DMS79 (cell line): ENCODE measurements at places on chromosomes 4 and X.

GRCh38 chr4:118760493-118760892, 75.3 kb downstream of the METTL14 start:
- no peak for DNase-seq

DNA sequence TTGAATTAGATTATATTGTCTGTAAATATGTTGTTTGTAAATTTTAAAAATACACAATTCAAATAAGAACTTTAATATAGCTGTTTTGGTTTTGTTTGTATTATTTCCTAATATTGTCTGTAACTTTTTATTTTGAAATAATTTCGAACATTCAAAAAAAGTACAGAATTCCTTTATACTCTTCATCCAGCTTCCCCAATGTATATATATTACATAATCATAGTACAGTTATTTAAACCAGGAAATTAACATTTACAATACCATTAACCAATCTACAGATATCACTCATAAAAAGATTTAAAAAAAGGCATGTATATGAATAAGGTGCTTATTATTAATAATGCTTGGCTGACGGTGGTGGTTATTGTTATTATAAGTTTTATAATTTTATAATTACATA, 84.1 kb downstream of the LRBA start:
- DNase-seq, result no peak

- no peak for DNase-seq
Measured at GRCh38 chrX:119684916-119685224, 8.1 kb downstream of the SEPTIN6 start.

- DNase-seq, result no peak
Measured at GRCh38 chrX:115093191-115093590, 75.8 kb upstream of the IL13RA2 start.

DNA sequence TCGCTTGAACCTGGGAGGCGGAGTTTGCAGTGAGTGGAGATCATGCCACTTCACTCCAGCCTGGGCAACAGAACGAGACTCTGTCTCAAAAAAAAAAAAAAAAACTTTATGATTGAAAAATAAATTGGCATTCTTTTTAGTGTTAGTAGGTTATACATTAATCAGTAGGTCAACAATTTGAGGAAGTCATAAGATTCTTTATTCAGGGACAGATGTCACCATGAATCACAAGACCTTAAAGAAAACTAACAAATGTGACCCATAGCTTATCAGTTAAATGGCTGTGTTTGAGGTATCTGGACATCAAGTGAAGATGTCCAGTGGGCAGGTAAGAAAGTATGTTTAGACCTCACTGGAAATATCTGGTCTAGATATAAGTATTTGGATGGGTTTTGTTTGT, 9.3 kb upstream of the PRMT9 start:
- DNase-seq, result no peak

GRCh38 chrX:49001521-49002090, 458 bp downstream of the GRIPAP1 start:
- DNase-seq, result peak; percentile 35

GRCh38 chr4:37737466-37737865, 51.3 kb upstream of the RELL1 start:
- DNase-seq, result no peak

GRCh38 chrX:129638917-129639316, 15.8 kb downstream of the APLN start:
- no peak for DNase-seq

- DNase-seq, result peak; percentile 14
Measured at GRCh38 chr4:89249716-89250361, 57.8 kb downstream of the GPRIN3 start.

GRCh38 chr4:156128616-156129015, 174.9 kb upstream of the CTSO start:
- DNase-seq, result no peak

GRCh38 chr4:53702334-53703266, 111.3 kb upstream of the LNX1 start:
- DNase-seq, result peak; percentile 58

- DNase-seq, result no peak
Measured at GRCh38 chr4:138555108-138555507, 313.0 kb upstream of the SLC7A11 start.

- no peak for DNase-seq
Measured at GRCh38 chrX:53583571-53583970, 102.9 kb downstream of the HUWE1 start.

GRCh38 chr4:115781528-115782146, 668.2 kb upstream of the NDST4 start:
- no peak for DNase-seq

DNA sequence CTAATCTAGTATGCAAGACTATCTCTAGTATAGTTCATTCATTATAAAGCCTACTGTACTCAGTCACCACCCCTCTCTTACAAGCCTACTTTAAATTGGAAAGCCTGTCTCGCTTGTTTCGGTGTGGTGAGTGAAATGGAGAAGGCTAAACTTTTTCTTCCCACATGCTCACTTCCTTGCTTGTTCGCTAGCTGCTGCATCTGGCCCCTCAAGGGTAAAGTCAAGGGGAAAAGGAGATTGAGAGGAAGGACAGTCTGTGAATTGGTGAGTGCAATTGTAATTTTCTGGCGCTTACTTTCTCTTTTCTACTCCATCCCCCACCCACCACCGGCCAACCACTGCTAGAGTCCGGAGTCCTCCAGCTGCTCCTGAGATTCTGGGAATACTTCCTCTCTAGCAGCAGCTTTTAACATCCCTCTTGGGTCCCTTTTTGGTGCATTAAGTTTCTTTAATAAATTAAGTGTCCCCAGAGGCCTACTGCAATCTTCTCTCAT, 12.1 kb upstream of the ARAP2 start:
- no peak for DNase-seq

DNA sequence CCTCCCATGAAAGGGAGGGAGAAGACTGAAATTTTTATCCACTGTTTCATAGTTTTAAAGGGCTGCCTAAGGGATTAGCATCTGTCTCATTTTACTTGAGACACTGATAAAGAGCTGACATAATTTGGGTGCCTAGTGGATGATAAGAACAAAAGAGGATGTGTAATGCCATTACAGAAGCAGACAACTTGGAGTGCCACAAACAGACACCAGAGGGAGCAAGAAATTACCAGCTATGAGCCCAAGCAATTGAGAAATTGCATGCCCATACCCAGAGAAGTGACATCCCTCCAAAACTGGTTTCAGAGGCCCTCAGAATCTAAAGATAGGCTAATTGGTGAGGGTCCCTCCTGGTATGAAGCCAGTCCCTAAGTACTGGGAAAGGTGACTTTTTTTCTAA, 38.5 kb upstream of the POU3F4 start:
- no peak for DNase-seq

DNA sequence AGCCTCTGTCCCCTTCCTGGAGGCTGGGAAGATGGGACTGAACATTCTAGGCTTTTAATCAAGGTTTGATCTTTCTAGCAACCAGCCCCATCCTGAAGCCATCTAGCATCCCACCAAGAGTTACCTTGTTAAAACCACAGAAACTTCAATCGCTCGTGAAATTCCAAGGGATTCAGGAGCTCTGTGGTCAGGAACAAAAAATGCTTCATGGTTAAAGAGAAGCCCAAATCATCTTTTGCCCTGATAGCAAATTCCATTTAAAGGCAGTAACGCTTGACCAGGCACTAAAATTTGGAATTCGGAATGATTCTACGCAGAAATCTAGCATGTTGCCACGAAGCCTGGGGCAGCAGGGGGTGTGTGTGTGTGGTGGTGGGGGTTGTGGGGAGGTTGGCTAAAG, 47.8 kb downstream of the CASP6 start:
- no peak for DNase-seq

DNA sequence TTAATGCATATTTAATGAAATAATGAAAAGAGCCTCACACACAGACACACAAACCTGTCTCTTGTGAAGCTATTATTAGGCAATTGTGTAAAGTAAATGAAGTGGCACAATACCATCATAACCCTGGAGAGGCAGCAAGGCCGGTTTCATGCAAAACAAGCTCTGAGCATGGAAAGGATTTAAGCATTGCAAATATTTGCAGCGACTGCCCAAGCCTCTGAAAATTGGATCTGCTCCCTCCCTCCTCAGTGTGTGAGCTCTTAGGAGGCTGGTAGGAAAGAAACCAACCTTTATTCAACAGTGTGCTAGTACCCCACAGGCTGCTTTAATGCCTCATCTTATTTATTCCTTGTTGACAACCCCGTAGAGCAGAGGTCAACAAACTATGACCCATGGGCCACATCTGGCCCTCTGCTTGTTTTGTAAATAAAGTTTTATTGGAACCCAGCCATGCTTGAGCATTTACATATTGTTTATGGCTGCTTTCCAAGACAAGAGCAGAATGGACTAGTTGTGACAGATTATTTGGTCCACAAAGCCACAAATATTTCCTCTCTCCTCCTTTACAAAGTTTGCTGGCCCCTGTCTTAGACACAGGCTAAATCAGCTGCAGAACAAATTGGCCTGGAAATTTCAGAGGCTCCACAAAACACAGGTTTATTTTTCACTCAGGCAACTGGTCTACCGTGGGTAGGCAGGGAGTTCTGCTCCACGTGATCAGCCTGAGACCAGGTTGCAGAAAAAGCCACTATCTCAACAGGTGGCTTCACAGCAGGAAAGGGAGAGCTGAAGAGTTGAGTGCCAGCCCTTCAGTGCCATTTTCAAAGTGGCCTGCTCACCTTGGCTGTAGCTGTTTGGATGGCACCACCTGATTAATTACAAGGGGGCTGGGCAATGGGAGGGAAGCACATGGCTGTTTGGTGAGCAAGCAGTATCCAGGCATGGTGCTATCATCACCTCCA, 16.8 kb downstream of the RS1 start:
- no peak for DNase-seq

- no peak for DNase-seq
Measured at GRCh38 chr4:74385386-74385785, 20.4 kb downstream of the EREG start.

DNA sequence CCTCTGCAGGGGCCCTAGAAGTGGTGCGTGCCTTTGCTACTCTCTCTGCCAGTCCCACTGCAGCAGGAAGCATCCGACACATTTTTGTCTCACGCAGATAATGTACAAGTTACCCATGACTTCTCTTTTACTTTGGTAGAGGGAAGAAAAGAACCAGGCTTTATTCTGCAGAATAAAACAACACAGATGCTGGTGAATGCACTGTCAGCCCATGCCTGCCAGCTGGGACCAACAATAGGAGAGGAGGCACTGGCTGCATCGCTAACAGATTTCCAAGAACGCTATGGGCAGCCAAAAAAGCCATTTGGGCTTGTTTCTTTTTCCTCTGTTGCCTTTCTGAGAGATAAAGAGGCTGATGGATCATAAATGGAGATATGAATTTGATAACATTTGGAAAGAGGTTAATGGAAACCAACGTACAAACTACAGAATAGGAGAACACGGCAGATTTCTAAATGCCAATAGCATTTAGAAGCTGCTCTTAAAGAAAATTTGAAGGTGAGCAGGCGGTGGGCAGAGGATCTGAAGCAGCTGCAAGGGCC, 47.5 kb upstream of the IGFBP7 start:
- DNase-seq, result no peak

- DNase-seq, result no peak
Measured at GRCh38 chr4:100489305-100489704, 28.5 kb downstream of the EMCN start.

DNA sequence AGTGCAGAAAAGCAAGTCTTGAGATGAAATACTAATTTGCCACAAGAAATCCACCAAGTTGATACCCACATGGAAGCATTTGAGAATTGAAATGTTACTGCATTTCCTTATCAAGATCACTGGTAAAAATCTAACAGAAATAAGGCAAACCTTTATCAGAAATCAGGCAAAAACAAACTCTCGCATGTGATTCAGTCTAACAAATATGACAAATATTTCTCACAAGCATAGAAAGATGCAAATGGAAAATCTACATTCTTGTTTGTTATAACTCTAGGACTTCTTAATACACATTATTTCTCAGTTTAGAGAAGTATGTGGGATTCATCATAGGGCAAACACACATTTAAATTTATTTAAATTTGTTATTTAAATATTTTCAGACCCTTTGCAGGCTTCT, 52.9 kb downstream of the TXK start:
- DNase-seq, result no peak

- DNase-seq, result no peak
Measured at GRCh38 chr4:109947918-109948317, 35.2 kb downstream of the EGF start.
